Stimulated activated CD4-positive, alpha-beta T cell treated with anti-CD3 and anti-CD28 coated beads, Interleukin-12 subunit alpha, Interleukin-12 subunit beta, amount 100 ng/mL, for 48 hours (primary cell): ENCODE measurements at places on chromosomes 7 and 10.

DNA sequence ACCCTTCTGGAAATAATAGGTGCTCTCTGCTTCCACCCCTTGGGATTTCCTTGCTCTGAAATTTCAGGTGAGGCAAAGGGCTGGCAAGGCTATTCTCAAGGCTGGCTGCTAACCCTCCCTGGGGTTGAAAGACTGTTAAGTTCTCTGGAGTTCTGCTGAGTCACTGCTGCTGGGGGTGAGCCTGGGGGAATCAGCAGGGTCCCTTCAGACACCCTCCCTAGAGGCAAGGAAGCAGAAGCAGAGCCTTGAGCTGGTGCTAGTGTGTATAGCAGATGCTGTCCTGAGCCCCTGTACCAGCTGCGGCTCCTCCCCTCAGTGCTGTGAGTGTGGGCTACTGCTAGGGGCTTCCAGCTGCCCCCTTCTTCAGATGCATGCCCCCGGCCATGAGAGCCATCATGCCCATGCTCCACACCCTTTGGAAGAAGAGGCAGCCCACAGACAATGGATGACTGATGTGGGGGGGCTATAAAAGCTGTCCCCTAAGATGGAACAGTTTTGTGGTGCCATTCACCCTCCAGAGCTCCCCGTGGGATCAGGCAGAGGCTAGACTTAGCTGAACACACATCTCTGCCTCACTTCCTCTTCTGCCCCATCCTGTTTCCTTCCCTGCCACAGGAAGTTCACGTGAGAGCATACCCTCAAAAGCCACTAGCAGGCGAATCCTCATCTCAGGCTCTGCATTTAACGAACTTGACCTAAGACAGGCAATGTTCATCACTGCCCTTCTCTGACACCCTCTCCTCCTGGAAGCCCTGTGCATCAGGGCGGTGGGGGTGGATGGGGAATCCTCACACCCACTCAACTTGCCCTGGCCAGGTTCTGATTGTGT is 91.8 kb downstream of the SH3PXD2A start:
- DNase-seq, result no peak

DNA sequence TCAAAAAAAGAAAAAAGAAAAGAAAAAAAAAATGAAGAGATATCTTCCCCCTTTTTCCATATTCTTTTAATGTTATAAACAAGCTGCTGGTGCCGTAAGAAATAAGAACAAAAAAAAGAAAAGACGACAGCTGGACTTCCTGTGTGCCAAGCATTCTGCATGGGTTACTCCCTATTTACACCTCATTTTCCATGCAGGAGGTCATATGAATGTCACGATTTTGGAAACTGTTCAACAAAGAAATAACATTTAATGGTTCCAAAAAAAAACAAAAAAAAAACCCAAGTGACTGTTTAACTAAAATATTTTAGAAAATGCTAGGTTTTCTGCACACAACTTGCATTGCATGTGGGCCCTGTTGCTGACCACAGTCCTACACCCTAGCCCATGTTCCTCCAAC is 159.3 kb downstream of the TNS3 start:
- no peak for DNase-seq

DNA sequence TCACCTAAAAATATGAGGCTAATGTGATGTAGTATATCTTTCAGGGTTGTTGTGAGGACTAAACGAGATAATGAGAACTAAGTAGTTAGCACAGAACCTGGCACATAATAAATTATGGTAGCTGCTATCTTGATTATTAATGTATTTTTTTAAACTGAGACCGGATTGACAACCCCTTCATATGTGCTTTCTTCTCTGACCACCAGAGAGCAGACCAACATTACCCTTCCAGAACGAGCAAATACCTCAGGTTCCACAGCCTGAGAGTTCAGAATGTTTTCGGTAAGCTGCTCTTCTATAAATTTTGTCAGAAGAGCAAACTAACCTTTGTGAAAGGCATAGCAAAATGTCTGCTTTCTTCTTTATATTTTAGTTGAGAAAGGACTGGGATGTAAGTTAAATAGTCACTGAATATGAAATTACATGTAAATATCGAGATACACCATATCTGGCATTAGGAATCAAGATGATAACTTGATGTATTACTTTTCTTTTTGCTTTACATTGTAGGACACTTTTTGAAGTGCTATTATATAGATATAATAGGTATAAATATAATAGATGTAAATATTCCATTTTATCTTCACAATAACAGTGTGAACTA is 13.6 kb upstream of the BPGM start:
- DNase-seq, result no peak

- DNase-seq, result no peak
These were observed 53.9 kb upstream of the CREB5 start for GRCh38 chr7:28358423-28358868.

- DNase-seq, result no peak
These were observed 24.2 kb downstream of the NCOA4 start for GRCh38 chr10:46006219-46006618.

- no peak for DNase-seq
These were observed 111.0 kb downstream of the MICALL2 start for GRCh38 chr7:1348096-1348822.

GRCh38 chr7:490461-491291 is 29.0 kb downstream of the PDGFA start:
- no peak for DNase-seq

DNA sequence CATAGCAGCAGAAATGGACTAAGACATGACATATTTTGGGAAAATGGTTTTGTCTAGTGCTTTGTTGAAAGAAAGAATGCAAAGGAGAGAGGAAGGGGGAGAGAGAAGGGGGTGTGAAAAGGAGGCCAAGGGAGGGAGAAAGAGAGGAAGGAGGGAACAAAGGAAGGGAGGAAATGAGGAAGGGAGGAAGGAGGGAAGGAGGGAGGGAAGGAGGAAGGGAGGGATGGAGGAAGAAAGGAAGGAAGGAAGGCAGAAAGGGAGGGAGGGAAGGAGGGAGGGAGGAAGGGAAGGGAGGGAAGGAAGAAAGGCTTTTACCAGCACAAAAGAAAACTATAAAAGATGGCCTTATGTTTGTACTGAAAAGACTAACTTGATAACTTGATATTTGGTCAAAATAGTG is 65.1 kb upstream of the ST8SIA6 start:
- DNase-seq, result no peak

- peak; percentile 8 for DNase-seq
These were observed 439 bp downstream of the IQUB start for GRCh38 chr7:123533929-123534382.

DNA sequence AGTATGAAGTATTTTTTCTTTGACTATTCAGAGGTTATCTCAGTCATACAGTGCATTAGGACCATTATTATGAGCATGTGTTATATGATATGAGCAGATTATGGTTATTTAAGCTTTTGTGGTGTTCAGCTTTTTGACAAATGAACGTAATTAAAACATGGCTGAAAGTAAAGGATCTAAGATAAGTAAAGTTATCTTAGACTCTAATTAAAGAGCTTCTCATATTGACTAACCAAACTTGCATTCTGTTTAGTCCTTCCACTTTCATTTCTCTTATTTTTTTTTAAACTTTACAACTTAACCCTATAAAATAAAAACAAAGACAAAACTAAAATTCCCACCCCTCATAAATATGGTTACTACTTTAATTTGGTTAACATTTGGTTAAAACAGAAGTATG is 6.9 kb upstream of the GPR85 start:
- DNase-seq, result no peak

- DNase-seq, result no peak
These were observed 29.7 kb downstream of the RASGEF1A start for GRCh38 chr10:43237128-43237527.

DNA sequence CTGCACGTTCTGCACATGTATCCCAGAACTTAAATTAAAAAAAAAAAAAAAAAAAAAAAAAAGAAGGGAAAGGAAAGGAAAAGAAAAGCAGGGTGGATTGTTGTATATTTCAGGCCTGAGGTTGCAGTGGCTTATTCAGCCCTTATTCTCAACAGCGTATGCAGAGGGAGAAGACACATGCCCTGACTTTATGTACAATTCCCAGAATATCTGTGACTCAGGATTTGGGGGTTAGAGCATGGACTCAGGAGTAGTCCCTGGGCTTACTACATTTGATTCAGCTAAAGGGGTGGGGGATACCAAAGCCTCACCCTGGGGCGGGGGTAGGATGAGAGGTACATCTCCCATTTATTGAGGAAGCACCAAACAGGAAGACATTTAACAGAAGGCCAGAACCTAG is 137.4 kb downstream of the MYOF start:
- no peak for DNase-seq

GRCh38 chr7:71842381-71842780 is 569.8 kb downstream of the CALN1 start:
- no peak for DNase-seq

DNA sequence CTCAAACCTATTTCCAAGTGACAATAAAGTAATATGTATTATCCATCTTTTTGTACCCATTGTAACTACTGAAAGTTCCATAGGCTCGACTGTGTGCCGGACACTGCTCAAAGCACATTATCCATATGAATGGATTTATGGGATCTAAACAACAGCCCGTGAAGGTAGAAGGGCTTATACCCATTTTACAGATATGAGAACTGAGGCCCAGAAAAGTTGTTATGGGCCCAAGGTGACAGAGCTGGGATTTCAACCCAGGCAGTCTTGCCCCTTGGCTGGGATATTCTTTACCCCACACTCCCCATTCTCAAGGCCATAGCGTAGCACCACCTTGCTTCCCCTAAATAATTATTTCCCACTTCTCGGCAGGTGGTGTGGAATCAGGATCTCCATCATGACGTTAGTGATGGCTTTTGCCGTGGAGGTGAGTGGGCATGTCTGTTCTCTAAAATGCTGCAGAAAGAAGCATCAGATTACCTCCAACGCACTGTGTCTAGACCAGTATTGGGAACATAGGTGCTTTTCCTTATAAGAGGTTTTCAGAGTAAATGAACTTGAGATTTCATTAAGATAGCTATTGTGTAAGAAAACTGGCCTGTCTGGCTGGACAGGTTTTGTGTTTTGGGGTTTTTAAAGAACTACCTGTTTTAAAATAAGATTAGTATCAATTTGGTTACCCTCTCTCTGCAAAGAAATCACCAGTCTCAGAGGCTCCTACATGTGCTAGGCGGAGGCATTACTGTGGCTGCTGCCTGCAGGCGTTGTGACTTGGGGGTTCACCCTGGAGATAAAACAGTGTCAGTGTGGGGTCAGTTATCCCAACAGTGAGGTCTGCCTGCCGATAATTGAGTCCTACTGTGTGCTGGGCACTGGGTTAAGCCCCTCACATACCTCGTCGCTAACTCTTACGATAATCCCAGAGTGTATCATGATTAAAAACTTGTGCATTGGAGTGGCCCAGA is 85.1 kb upstream of the SDK1 start:
- no peak for DNase-seq

GRCh38 chr10:68135922-68136792 is 26.9 kb downstream of the MYPN start:
- DNase-seq, result no peak

- no peak for DNase-seq
These were observed 286.1 kb upstream of the C7orf33 start for GRCh38 chr7:148304456-148304855.

- DNase-seq, result no peak
These were observed 102.5 kb downstream of the IMMP2L start for GRCh38 chr7:111459757-111460280.

GRCh38 chr10:24643679-24644209 is 79.9 kb downstream of the ARHGAP21 start:
- DNase-seq, result no peak

GRCh38 chr10:130191380-130191779 is 55.2 kb downstream of the GLRX3 start:
- DNase-seq, result no peak
